ENCODE measurements at places on chromosomes 4 and X.

DNA sequence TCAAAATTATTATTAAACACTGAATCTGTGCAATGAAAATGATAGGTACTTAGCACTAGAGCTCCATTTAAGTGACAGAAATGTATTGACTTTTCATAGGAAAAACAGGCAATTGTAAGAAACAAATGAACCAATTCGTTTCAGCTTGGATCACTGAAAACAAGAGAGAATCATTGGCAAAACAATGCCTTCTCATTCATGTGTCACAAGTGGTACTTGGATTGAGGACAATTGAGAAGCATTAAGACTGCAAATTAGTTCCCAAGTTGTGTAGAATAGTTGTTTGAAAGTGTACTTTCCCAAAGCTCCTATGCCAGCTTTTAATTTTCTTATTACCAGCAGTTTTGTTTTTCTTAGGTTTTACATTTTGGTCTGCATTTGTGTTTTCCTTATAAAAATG is 20.6 kb downstream of the CNKSR2 start:
- no peak for DNase-seq

DNA sequence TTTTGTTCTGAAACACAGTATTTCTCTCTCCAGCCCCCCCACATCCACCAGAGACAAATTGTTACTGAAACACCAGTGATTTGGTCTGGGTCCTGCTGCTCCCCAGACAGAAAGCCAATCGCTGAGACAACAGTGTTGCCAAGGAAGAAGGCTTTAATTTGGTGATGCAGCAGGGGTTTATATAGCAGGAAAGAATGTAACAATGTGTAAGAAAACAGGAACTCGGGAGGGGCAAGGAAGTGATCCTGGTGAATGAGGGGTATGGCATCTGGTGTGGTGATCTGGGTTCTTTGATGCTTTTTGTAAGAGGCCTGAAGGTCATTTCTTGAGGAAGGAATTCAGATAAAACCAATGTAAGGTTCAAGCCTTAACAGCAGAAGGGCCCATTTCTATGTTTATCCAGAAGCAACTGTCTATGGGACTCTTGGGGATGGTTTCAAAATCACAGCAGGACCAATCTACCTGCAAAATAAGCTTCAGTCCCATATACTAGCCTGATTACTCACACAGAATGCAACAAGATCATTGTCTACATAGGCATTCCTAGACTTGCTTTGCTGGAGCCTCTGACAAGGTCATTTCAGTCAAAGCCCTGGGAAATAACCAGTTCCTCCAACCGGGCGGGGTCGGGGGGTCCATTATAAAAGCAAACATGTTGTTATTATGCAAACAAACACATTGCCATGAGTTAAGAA is 445.2 kb upstream of the ZFP42 start:
- no peak for DNase-seq

DNA sequence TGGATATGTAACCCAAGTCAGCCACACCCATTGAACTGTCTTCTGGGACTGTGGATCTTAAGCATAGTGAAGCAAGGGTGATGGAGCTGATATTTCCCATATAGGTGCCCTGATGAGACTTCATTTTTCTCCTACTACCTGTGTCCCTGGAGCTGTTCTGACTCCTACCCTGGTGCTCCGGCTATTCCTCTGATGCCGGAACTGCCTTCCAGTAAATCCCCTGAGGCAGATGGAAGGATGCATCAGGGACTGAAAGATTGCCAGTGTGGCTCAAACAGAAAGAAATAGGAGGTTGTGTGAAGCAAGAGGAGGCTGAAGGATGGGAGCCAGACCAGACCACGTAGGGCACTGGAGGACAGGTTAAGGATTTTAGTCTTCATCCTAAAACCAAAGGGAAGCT is 74.7 kb downstream of the HOPX start:
- no peak for DNase-seq

- DNase-seq: no peak
Observed at GRCh38 chrX:17674601-17675000, 62.7 kb upstream of the SCML1 start.

DNA sequence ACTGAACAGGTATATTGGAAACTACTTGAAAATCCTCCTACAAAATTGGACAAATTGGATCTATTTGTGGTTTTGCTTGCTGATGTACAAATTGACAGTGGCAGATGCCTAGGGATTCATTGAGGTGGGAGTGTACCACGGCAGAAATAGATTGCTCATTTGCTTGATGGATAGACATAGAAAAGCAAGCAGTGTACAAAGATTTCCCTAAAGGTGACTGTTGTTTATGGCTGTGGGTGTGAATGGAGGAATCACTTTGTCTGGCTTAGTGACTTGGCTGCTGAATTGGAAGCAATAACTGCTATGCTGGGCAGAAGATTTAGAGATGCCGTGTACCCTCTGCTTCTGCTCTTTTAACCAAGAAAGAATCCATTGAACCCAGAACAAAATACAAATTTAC is 191.0 kb upstream of the GRID2 start:
- no peak for DNase-seq

- DNase-seq: no peak
Observed at GRCh38 chrX:115311139-115311538, 21.6 kb downstream of the LUZP4 start.

- DNase-seq: no peak
Observed at GRCh38 chr4:56654238-56654632, 26.9 kb downstream of the HOPX start.

DNA sequence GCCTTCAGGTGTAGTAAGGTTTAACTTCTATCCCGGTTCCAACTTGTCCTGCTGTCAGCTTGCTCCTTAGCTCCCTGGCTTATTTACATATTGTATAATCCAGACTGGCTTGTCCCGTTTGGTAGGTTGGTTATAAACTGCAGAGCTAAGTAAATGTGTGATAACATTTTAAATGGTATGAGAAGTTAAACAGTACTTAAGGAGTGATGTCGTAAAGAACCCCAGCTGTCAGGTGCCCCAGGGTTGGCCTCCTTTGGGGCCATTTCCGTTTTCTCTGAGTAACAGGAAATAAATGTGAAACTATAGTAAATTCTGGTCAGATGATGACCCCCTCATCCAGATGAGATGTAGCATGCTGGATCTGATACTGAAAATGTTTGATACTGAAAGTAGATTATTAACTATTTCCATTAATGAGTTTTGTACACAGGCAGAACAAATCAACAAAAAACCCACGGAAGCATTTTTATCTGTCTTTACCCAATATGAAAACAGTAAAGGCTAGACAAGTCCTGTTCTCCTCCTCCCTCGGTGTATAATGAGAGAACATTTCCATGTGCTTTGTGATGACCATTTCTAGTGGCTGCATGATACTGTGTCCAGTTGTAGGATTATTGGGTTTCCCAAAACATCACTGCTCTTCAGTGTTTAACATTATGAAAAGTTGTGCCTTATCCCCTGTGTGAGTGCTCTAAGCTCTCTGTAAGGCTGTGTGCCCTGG is 22.4 kb downstream of the GAB1 start:
- DNase-seq: no peak

DNA sequence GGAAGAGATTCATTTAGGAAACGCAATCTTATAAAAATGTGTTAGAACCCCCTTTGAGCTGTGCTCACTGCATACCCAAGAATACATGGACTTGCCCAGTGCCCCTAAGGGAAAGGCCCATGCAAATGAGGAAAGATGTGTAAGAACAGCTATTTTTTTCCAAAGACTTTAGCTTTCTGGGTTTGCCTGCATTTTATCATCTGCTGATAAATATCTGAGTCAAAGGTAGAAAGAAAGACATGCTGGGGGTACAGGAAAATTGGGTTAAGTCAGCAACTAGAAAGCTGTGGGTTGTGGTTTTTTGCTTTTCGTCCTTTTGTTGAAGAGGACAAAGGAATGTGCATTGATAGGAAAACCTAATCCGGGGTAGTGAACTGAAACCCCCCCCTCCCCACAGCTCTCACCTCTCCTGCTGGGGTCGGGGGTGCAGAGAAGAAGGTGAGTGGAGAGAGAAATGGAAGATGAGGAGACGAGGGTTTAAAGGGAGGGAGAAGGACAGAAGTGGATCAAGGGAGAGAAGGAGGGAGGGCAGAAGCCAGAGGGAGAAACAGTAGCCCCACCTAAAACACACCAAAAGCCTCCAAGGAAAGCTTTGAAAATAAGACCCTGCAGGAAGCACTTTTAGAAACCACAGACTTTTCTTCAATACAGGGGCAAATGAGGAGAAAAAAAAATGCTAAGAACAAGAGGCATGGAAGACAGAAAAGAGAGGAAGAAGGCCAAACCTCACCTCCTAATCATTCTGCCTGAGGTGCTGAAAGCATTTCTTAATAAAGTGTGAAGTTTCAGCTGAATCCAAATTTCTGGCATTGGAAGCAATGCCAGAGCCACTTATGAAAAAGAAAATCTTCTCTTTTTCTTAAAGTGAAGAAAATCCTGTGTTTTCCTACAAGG is 49.3 kb downstream of the KDR start:
- no peak for DNase-seq

GRCh38 chr4:130545171-130545570 is 1449.2 kb downstream of the C4orf33 start:
- DNase-seq: no peak

DNA sequence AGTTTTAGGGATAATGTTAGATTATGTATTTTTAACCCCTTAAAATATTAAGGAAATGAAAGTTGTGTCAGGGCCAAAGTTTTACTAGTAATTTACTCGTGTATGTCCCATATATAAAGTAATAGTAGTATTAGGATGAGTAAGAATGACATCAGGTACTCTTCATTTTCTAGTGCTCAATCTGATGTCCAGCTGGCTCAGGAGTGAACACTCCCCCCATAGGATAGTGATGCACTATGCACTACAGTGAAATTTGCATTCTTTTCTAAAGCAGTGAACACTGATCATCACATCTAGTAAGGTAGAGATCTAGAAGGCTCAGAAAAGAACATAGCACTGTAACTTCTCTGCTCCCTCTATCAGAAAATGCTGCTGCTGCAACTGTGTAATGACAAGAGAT is 409.7 kb downstream of the GLUD2 start:
- DNase-seq: no peak

GRCh38 chr4:7693237-7693608 is 246.4 kb downstream of the AFAP1 start:
- DNase-seq: no peak

- no peak for DNase-seq
Observed at GRCh38 chr4:74660866-74661265, 133.5 kb downstream of the BTC start.

DNA sequence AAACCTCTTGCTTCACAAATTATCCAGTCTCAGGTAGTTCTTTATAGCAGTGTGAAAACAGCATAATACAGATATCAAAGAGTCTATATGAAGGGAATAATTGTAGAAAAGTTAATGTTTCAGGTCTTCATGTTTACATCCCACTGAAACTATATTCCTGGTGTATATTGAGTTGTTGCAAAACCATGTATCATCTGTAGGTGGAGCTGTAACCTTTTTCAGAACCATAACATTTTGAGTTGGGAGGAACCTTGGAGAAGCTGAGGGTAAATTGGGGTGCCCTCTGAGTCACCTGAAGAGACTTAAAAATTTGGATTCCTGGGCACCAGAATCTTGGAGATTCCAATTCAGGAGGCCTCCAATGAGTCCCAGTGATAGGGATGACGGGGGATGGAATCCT is 51.9 kb upstream of the TAPT1 start:
- no peak for DNase-seq

Measured in nephron progenitor cell (in vitro differentiated cells).